ENCODE measurements at places on chromosomes 7 and 10.

GRCh38 chr10:97889461-97890265, 40.0 kb downstream of the GOLGA7B start:
- DNase-seq, result no peak

GRCh38 chr7:22627136-22627535, 99.9 kb upstream of the IL6 start:
- no peak for DNase-seq

- no peak for DNase-seq
Observed at GRCh38 chr7:147438216-147438615, 1152.3 kb upstream of the C7orf33 start.

DNA sequence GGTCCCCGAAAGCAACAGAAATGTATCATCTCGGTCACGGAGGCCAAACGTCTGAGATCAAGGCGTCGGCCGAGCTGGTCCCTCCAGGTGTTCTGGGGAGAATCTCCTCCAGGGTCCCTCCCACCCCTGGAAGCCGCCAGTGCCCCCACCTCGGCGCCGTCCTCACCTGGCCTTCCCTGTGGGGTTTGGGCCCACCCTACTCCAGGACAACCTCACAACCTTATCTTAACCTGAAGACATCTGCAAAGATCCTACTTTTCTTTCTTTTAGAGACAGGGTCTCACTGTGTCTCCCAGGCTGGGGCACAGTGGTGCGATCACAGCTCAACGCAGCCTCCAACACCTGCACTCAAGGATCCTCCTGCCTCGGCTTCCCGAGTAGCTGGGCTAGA, 33.4 kb downstream of the ADAP1 start:
- DNase-seq, result no peak

- no peak for DNase-seq
Observed at GRCh38 chr7:55515569-55516279, 56.6 kb downstream of the VOPP1 start.

- peak; percentile 60 for DNase-seq
Observed at GRCh38 chr10:490891-491571, 198.4 kb downstream of the DIP2C start.

DNA sequence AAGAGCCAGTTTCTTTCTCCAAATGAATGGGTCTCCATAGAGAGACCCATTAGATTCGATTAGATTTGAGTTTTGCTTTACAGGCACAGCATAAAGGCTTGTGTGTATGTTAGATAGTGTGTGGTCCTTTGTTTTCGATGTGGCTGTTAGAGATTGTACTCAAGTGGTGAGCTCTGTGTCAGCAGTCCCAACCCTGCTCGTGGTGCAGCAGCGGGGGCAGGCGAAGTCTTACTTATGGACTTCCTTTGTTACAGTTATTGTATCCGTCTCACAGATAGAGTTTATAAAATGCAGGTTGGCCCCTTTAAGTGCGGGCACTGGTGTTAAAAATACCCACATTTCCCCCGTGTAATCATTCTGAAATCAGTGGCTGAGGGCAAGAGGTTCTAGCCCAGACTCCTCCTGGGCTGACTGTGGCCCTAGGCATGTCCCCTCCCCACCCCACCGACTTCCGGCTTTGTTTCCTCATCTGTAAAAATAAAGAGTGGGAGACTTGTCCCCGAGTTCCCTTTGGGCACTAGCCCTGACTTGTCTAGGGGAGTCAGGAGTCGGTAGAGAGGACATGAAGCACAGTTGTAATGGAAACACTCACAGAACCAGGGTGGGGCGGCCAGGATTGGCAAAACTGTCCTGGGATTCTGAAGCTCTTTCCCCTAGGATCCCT, 28.6 kb downstream of the MTURN start:
- no peak for DNase-seq

DNA sequence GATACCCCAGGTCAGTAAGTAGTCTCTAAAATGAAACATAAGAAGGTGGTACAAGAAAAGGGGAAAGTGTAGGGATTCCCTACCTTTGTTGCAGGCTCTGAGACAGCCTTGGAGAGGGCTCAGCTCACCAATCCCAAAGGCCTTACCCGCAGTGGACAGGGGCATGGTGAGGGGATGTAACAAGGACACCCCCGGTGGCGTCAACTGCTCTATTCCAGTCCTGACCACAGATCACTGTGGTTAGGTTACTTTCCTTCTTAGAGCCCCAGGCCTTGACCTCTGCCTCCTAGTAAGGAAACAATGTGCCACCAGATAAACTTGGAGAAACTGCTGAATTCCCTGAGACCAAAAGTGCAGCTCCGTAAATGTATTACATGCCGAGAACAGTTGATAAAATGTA, 17.5 kb downstream of the PLXNA4 start:
- no peak for DNase-seq

- DNase-seq, result no peak
Observed at GRCh38 chr7:127477295-127478023, 85.0 kb upstream of the ZNF800 start.

DNA sequence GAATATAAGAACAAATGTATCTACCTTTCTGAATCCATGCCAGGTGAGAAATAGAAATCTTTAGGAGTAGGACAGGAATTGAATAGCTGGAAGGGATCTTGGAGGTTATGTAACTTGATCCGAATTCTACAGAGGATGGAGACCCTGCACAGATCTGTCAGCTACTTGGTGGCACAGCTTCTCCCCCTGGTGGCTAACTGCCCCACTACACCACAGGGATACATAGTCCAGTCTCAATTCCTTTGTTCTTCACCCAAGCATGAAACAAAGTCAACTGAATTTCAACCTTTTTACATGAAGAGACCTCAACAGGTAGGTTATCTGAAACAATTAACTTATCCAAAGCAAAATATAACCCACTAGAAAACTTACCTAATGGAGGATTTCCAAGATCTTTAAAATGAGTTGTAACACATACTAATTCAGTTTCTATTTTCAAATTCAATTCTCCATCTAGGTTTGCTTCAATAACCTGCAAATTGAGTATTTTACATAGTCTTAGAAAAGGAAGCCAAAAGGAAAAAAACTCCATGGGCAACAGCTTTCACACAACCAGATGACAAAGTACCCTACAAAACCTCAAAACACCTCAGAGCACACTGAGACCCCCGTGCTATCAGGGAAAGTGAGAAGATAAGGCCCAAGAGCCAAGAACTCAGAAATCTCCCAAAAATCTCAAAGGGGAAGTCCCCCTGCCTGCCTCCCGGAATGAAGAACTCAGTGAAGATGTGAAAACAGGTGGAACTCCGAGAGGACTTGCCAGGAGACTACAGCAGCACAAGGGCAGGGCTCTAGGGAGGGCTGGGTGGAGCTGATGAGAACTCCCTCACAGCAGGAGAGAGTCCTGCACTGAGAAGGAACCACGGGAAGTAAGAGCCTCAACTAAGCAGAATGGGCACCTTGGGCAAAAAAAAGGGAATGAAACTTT, 10.3 kb downstream of the HUS1 start:
- peak; percentile 90 for DNase-seq

DNA sequence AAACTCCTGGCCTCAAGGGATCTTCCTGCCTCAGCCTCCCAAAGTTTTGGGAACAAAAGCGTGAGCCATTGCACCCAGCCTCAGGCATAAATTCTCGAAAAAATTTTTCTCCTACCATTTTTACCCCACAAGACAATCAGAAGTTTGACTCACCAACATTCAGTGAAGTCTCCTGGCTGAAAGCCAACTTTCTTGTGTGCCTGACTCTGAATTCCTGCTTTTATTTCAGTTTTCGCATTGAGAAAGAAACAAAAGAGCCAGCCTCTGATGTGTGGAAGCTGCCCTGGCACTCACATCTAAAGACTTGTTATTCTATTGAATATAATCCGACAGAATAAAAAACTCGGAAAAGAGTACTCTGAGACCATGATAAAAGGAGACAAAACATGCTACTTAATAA, 402.9 kb downstream of the MAGI2 start:
- DNase-seq, result no peak

DNA sequence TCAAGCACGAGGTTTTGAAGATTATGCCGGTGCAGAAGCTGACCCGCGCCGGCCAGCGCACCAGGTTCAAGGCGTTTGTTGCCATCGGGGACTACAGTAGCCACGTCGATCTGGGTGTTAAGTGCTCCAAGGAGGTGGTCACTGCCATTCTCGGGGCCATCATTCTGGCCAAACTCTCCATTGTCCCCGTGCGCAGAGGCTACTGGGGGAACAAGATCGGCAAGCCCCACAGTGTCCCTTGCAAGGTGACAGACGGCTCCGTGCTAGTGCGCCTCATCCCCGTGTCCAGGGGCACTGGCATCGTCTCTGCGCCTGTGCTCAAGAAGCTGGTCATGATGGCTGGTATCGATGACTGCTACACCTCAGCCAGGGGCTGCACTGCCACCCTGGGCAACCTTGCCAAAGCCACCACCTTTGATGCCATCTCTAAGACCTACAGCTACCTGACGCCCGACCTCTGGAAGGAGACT, 284.7 kb downstream of the GPR37 start:
- DNase-seq, result peak; percentile 80

DNA sequence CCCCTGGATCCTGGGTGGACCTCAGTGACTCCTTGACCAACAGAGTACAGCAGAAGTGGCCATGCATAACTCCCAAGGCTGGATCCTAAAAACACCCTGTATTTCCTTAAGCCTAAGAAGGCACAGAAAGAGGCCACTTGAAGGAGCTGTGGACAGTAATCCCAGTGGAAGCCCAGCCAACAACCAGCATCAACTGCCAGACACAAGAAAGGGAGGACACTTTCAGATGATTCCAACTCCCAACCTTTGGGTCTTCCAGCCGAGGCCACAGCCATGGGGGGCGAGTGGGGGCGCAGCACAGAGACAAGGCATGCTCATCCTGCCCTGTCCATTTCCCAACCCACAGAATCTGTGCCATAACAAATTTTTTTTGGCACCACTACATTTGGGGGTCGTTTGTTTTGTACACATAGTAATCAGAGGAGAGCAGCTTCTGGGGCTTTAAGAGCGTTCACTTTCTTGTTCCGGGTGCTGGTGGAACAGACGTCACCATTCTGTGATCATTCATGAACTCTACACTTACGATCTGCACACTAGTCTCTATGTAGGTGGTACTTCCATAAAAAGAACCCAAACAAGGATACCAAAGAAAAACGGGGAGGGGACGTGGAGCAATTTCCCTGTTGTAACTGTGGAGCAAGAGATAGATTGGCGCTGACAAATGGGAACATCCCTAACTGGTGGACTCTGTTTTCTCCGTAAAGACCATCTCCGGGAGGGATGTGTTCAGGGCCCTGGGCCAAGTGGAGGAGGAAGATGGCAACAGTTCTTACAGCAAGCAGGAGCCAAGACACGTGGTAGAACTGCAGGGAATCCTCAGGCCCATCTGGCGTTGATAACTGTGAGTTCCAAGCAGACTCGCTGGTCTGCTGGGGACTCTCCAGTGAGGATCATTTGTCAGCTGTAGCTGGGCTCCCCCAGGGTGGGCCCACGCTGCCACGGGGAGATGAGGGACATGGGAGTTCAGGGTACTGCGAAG, 6.0 kb upstream of the SLC29A3 start:
- DNase-seq, result peak; percentile 95

DNA sequence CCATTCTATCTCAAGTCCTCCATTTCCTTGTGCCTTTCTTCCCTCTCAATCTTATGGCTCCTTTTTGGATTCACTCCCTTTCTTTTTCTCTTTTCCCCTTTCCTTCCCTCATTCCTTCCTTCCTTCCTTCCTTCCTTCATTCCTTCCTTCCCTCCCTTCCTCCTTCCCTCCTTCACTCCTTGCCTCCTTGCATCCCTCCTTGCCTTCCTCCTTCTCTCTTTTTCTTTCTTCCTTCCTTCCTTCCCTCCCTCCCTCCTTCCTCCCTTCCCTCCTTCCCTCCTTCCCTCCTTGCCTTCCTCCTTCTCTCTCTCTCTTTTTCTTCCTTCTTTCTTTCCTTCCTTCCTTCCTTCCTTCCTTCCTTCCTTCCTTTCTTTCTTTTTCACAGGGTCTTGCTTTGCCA, 120.1 kb downstream of the SAMD9 start:
- no peak for DNase-seq

DNA sequence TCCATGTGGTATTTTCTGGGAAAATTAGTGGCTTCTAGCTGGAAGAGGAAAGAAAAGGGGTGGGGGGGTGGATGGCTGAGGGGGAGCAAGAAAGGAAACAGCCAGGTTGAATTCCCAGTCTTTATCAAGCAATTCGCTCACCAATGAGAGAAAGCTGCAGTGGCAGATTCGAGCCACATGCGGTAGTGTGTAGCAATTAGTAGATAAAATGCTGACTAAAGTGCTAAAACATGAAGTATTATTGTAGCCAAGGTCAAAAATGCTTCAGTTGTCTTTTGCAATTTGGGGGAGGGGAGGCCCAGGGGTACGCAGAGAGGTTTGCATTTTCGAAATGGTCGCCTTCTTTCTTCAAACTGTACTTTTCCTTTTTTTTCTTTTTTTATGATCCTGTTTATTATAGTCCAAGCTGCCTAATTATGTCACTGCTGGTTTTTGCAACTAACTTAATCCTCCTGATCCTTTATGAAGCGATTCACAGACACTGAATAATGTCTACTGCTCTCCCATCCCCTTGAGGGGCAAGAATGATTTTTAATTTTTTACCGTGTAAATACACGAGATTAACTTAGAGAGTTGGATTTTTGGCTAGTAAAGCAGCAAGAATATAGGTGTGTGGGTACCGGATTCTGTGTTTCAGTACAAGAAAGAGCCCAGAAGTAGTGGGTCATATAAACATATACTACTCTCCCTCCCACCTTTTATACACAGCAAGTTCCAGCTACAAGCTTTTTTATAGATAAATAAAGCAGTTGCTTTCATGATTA, 3.6 kb upstream of the ARID5B start:
- DNase-seq, result no peak

GRCh38 chr10:61627266-61627665, 35.5 kb upstream of the CABCOCO1 start:
- DNase-seq, result no peak

GRCh38 chr7:151757274-151757673, 119.6 kb downstream of the PRKAG2 start:
- no peak for DNase-seq

DNA sequence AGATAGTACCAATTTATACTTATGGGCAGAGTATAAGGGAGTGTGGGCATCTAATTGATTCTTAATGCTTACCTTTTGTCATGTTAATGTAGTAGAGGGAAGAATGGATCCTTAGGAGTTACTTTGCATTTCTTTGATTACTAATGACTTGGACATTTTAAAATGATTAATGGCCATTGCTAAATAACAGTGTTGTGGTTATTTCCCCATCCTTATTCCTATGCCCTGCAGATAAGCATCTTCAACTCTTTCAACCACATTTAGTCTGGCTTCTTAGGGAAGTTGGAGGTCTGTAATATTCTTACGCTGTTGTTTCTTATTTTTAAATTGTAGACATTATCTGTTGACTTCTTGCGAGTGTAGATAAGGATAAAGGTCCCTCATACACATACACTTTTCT, 37.2 kb downstream of the KAT6B start:
- DNase-seq, result no peak

DNA sequence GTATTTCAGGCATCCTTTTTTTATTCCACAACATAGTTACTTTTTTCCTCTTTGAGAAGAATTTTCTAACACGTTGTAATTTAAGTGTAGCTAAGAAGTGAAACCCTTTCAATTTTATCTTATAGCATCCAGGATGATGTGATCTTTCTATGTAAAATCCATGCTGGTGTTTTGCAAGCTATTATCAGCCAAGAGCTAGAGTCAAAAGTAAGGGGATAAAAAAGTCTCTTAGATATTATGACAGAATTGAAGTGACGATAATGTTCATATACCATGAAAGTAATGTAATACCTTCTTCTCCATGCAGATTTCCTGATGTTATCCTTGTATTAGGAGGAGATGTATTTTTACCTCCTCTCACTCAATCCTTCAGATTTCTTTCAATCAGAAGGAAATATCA, 64.2 kb upstream of the MBL2 start:
- DNase-seq, result no peak

GRCh38 chr7:92798517-92799249, 37.7 kb downstream of the CDK6 start:
- no peak for DNase-seq

GRCh38 chr7:151085691-151086620, at the start of gene AGAP3:
Gene AGAP3 (plus strand): TSS chr7:151086475. CDS start chr7:151086742, 267 bp downstream.
- peak; percentile 88 for DNase-seq

GRCh38 chr7:17745610-17746009, 194.7 kb downstream of the SNX13 start:
- DNase-seq, result no peak
